AG09309 (cell line): ENCODE measurements at places on chromosomes 5 and 9.
A peak's percentile ranks its signal among the peaks of the same experiment; 100 is the strongest.

DNA sequence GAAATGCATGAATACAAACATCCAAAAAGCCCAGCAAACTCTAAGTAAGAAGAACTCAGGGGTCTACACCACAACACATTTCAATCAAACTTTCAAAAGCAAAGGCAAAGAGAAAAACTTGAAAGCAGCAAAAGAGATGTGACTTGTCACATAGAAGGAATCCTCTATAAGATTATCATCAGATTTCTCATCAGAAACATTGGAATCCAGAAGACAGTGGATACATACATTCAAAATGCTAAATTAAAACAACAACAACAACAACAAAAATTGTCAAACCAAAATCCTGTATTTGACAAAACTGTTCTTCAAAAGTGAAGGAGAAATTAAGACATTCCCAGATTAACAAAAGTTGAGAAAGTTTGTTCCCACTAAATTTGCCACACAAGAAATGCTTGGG lies 362.7 kb downstream of the ZNF608 start:
- DNase-seq: no peak

- DNase-seq: no peak
Measured at GRCh38 chr5:60494144-60494543, 205.8 kb downstream of the DEPDC1B start.

GRCh38 chr5:73027816-73028215 lies 72.0 kb downstream of the FCHO2 start:
- DNase-seq: no peak

GRCh38 chr5:123448017-123448617 lies 24.9 kb upstream of the CEP120 start:
- no peak for DNase-seq

DNA sequence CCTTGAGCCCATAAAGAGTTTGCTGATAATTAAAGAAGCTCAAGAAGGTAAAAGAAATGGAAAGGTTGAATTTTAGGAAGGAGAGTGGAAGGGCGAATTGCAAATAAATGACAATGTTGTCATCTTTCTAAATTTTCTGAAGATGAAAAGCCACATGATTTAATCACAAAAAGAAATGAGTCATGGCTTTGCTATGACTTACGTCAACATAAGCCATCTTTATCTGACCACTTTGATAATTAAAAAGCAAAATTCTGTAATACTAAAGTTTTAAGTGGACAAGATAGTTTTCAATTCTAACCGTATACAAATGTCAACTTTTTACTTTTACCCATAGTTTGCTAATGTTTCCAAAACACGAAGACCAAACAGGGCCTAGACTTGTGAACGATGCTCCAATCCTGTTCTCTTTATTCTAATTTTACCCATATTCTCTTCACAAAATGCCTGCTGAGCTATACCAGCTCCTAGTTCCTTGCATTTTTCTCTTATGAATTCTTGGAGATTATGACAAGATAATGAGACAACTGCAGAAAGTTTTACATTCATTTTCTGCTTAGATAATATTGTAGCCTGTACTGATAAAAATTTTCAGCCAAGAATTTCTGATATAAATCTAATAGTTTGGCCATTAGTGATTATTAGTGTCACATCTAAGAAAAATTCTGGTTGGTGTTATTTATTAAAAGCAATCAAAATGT lies 21.8 kb upstream of the PRUNE2 start:
- no peak for DNase-seq

- DNase-seq: no peak
Measured at GRCh38 chr9:2453106-2453505, 168.5 kb upstream of the VLDLR start.

- peak; percentile 81 for DNase-seq
Measured at GRCh38 chr9:87122947-87123685, 175.8 kb upstream of the GAS1 start.

- no peak for DNase-seq
Measured at GRCh38 chr9:14585730-14586473, 107.3 kb downstream of the ZDHHC21 start.

DNA sequence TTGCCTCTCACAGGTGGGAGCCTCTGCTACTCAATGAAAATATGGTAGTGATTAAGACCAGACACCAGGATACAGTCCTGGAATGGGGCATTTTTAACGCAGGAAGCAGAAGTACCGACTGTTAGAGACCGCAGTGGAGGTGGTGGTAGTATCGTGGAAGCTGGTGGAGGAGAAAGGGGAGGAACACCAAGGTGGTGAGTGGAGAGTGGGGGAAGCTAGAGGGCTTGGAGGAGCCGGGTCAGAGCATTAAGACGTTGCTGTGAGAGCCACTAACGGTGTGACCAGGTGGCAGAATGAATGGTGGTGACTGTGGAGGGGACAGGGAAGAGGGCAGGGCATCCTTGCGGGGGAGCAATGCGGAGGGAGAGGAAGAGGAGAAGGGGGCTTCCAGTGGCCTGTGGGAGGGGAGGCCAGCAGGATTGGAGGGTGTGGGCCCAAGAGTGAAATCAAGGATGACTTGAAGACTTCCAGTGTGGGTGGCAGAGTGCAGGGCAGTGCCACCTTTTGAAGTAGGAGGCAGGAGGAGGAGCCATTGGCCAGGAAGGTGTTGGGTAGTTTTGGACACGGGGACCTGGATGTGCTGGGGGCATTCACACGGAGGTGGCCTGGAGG lies 1.6 kb upstream of the UBAC1 start:
- DNase-seq: no peak

DNA sequence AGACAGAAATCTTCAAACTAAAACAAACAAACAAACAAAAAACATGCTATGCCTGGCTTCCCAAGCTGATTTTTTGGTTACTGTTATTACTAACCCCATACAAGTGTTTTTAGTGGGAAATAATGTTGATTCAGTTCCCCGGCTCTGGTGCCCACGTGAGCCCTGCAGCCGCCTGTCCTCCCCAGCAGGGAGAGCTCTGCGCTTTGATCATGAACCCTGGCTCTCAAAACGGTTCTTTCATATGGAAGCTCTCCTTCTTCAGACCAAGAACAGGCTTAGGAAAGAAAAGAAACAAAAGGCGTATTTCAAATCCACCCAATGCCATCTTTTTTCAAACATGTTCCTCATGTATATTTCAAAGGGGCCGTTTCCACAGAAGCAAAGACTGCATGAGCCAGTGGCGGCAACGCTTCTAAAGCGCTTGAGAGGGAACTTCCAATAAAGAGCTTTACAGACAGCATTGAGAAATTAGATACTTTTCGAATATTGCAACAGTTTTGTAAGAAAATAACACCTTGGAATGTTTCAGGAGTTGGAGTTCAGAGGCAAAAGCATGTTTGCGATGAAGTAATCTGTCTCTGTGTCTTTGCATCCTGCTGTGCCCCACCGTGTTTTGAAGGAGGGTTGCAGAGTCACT lies 74.8 kb downstream of the ICE1 start:
- no peak for DNase-seq

- no peak for DNase-seq
Measured at GRCh38 chr5:82597437-82597836, 319.3 kb upstream of the RPS23 start.

- no peak for DNase-seq
Measured at GRCh38 chr5:30596495-30597064, 596.9 kb upstream of the CDH6 start.

DNA sequence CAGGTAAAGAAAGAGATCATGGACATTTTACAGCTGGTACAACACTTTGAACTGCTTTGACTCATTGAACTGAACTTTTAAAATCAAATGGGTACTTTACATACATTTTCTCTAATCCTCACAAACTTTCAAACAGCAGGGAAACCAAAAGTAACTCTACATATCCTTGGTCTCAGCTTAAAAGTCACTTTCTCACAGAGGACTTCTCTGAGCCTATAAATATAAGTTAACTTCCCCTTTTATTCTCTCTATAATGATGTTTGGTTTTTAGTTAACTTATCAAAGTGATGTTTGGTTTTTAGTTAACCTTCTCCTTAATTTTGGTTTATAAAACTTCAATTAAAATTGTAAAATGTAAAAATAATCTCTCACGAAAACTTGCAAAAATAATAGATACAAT lies 209.8 kb downstream of the MCTP1 start:
- no peak for DNase-seq

DNA sequence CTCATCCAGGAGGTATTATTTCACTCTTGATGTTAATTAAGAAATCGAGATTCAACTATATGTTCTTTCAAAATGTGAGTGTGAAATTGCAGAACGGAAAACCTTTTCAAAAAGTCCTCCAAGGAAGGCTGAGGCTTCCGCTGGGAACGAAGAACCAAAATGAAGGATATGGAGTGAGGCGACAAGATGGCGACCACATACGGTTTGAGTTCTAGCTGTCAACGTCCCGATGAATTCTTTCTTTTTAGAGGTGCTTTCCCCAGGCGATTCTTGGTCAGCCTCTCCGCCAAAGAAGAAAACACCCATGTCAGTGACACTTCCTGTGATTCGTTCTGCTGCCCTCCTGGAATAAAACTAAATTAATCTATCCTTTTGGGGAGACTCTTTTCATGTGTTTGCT lies 78.3 kb upstream of the ADAMTS16 start:
- no peak for DNase-seq

DNA sequence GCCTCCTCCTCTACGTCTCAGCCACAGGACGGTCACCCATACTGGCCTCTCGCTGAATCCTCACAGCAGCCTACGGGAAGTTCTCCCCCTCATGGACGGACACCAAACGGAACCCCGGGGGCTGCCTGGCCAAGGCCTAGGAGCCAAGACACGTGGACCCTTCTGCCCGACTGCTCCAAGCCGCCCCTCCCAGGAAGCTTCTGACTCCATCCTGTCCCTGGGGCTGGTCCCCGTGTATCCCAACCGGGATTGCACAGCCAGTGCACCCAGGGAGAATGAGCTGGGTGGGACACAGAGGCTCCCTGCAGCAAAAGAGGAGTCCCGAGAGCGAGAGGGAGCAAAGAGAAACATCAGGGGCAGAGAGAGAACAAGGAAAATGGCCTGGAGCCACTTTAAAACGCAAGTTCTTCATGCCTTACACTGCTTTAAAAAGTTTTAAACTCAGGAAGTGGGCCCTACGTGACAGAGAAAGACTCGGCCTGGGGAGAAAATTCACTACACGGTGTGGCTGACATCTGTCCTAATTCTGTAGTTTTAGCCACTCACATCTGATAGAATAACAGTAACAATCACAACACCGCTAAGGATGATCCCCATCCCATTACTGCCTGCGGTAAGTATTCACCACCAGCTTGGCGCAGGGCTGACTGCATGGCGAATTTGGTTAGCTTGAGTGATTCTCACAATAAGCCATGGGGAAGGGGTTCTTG lies 3.0 kb downstream of the FAM78A start:
- no peak for DNase-seq

- no peak for DNase-seq
Measured at GRCh38 chr5:21254161-21254560, 1266.2 kb upstream of the CDH18 start.

DNA sequence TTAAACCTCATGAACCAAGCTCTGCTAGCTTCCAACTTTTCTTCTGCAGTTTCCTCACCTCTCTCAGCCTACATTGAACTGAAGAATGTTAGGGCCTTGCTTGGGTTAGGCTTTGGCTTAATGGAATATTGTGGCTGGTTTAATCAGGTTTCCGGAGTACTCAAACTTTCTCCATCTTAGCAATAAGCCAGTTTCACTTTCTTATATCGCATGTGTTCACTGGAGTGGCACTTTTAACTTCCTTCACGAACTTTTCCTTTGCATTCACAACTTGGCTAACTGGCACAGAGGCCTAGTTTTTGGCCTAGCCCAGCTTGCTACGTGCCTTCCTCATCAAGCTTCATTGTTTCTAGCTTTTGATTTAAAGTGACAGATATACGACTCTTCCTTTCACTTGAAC lies 81.0 kb upstream of the MAST4 start:
- DNase-seq: no peak

- no peak for DNase-seq
Measured at GRCh38 chr9:134375011-134375390, 48.7 kb downstream of the RXRA start.

DNA sequence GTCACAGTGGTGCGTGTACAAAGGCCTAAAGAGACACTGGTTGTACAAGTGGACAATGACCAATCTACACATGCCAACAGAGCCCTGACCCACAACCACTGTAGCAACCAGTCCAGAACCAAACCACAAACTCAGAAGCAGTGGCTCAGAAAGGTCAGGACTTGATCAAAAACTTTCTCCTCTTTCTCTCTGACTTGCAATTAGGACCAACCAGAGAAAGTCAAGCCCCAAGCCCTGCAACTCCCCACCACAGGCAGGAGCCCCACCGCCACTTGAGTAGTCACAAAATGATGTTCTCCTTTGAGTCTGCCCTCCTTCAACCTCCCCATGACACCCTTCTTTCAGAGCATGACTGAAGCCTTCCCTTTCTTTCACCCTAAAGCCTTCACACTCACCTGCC lies 291.8 kb downstream of the CDH10 start:
- no peak for DNase-seq

- no peak for DNase-seq
Measured at GRCh38 chr5:94240134-94240533, 378.3 kb downstream of the KIAA0825 start.

GRCh38 chr9:76799473-76799872 lies 35.2 kb downstream of the PCA3 start:
- no peak for DNase-seq

GRCh38 chr9:88476491-88477271 lies 58.3 kb upstream of the NXNL2 start:
- peak; percentile 13 for DNase-seq

DNA sequence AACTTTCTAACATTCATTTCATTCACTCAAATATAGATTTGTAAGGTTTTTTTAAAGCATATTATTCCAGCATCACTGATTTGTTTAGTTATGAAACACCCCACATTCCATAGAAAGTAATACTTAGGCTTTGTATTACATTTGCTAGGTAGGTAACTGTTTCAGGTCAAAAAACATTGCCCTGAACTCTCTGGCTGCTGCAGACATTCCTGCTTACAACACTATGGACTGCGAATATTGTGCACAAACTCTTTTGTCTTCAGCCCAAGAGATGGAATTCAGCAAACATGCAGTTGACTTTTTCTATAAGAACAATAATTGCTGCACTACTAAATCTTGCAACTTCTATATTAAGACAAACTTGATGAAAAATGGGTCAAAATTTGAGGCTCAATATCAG lies 301.0 kb downstream of the ARL15 start:
- DNase-seq: no peak

DNA sequence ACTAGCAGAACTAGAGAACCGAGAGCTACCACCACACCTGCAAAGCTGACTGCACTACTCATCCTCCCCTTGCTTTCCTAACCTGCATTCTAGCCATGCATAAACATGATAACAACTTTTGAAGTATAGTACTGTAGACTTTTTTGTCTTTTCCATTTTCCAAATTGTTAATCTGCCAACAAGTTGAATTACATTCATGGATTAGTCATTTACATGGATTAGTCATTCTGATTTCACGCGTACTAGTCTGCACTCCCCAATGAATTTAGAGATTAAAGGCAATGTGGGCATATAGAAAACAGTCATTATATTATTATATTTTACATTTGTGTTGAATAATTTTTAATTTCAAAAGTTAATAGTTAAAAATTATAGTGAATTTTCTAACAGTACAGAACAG lies 81.4 kb downstream of the EDIL3 start:
- DNase-seq: no peak

DNA sequence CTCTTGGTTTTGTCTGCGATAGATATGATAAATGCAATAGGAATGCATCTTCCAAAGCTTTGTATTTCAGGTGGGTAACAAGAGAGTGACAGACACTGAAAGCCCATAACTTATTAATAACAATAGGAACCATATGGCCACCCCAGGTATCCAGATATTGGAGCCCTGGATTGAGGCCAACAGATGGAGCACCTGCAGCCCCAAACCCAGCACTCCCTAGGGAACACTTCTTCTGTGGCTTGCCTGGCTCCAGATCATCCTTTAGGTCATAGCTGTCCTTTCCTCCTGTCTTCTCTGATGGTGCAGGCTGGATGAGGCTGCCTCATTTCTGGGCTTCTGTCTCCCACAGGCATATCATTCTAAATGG lies 5.0 kb upstream of the IL3 start:
- DNase-seq: no peak
